Smooth muscle cell of the brain vasculature (primary cell): ENCODE measurements at places on chromosomes 3 and 15.

- peak; percentile 29 for DNase-seq
Observed at GRCh38 chr3:100710261-100710968, 1.1 kb downstream of the TFG start.

- DNase-seq = no peak
Observed at GRCh38 chr15:59369597-59369996, 3.1 kb downstream of the MYO1E start.

DNA sequence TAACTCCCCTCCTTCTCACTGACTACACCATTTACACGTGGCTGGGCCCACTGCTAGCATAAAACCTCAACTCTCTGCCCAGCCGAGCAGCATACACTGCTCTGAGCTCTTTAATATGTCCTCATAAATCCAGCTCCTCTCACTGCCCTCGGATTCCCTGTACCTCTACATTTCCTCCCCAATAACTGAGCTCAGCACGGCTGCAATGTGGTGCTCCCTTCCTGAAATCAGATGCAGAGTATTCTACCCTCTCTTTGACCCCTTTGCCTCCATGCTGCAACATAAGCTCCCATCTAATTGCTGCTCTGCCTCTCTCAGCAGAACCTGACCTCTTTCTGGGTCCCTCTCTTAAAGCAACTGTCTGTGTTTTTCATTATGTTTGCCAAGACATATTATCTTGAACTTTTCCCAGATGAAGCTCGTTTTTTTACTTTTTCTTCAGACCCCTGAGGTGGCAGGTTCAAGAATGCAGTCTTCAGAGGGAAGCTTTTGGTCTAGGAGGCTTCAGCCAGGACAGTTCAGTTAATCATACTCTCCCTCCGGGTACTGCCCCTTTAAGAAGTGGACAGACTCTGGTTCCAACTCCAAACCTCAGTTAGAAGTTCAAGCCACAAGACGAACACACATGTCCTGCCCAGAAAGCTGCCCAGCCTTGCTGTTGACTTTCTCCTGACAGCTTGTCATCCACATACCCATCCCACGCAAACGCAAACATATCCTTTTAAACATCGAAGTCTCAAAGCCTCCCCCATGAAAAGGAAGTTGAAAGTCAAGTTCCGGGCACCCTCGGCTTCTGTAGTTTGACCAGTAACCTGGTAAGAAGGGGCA, 81.1 kb upstream of the NEO1 start:
- no peak for DNase-seq

DNA sequence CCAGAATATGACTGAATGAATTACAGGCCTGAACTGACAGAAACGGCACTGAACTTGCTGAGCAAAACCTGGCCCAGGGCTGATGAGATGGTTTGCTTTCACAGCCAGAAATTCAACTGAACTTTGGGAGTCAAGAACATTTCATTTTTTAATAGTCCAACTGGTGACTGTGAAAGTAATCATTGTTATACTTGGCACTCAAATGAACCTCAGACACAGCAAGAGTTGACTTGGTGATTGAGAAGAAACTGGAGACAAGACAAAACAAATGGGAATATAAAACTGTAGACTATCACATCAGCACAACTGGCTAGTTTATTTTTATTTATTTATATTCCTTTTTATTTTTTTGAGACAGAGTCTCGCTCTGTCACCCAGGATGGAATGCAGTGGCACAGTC, 858.9 kb upstream of the CFAP20DC start:
- DNase-seq = no peak

DNA sequence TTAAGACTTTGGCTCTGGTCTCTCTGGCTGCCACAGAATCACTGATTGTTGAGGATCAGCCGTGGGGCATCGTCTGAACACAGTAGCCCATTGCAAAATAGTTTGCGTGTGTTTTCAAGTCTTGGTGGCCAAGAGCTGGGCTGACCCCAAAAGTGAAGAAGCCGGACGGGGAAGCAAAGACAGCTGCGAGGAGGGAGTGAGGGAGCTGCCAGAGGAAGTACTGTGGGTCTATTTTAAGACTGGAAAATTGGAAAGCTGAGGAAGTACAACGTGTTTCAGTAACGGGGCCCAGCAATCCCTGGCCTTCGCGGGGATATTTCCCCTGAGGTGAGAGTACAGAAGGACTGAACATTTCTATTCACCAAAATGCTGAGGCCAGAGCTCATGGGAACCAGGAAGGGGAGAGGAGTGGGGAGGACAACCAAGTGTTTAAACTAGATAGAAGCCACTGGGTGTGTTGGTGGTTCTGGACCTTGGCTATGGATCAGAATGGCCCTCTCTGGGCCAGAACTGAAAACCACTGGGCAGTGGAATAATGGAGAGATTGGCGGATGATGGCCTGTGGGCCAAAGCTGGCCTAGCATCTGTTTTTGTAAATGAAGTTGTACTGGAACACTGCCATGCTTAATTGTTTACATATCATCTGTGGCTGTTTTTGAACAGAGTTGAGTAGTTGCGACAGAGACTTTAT, 34.1 kb upstream of the LIMD1 start:
- no peak for DNase-seq

DNA sequence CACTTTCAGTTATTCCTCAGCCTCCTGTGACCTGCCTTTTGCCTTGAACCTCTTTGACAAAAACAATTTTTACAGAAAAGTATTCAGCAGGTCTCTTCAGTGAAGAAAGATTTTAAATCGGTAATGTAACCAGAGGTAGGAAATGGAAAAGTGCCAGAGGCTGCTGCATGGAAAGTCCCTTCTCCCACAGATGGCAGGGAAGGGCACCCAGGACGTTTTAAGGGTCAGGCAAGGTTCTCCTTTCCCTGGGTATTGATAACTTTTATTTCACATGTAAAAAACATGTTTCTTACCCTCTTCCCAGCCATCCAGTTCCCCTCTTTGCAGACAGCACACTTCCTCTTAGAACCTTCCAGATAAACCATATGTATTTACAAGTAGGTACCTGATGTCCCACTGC, 185.6 kb downstream of the OR4M2 start:
- DNase-seq = no peak

- no peak for DNase-seq
Observed at GRCh38 chr3:135157045-135157740, 362.1 kb downstream of the EPHB1 start.

DNA sequence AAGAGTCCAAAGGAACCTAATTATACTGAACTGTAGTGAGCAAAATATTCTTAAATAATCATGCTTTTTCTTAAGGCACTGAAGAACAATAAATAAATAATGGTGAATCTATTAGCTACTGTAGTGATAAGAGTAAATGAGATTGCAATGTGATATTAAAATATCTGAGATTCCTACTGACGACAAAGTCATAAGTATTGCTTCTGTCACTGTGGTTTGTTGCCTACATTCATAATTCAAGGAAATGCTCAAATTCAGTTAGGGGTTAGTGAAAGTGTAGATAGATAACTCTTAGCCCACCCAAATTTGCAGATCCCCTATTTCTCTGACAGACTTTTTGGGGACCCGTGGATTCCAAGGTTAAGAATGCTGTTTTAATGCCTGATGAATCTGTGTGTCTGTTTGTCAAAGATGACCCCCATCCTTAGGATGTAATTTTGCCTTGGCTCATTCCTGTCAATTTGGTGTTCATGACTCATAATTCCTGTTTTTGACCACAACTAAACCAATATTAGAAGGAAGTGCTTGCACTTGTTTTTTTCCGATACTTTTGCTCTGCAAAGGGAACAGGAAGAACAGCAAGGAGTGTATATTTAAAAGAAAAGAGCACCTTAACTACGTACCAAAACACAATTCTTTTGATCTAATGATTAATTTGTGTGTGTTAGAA, 86.7 kb downstream of the MAGI1 start:
- no peak for DNase-seq

GRCh38 chr3:24607281-24607680, 112.6 kb upstream of the THRB start:
- no peak for DNase-seq

GRCh38 chr3:87045473-87045872, 54.5 kb upstream of the VGLL3 start:
- no peak for DNase-seq

DNA sequence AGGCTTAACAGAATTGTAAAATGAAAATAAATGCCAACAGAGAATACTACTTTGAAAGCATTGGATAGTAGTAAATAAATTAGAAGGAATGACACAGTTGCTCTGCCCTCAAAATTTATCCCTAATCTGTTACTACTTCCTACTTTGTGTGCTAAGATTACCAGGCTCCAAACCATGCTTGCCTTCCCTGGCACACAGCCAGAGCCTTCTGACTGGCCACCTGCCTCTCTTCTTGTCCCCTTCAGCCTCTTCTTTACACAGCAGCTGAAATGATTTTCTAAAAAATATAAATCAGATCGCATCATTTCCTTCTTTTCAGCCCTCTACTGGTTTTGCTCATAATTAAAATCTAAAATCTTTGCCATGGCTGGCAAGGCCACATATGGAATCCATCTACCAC, 334.1 kb downstream of the FHIT start:
- no peak for DNase-seq

GRCh38 chr3:50167069-50167840, 12.1 kb downstream of the SEMA3F start:
- no peak for DNase-seq

DNA sequence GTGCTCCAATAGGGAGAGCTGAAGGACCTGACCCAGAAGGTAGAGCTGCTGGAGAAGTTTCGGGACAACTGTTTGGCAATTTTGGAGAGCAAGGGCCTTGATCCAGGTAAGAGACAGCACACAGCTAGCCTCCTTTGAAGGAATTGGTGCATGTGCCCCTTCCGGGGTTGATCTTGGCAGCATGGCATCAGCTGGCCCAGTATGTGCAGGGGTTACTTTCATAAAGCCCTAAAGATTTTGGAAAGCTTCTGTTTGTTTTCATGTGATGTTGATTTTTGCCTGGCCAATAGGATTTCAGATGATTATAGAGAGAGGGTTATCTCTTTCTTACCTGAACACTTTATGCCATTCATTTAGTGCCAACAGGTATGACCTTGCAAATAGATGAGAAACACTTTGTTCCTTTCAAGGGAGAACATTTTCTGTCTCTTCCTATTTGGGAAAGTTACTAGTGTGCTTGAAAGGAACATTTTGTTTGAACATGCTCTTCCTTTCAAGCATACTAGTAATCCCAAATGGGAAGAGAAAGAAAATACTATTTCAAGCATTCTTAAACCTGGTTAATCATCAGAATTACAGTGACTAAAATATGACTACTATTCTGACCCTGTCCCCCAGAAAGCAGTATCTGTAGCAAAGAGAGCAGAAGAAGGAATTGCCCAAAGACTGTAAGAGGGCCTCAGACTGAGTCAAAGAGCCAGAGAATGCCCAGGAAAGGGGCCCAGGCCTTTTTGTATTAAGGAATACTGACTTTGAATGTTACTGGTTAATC, 7.5 kb downstream of the KNSTRN start:
- no peak for DNase-seq

GRCh38 chr15:58761010-58761388, 10.1 kb upstream of the MINDY2 start:
- DNase-seq = no peak

- DNase-seq = no peak
Observed at GRCh38 chr15:67505675-67506572, 15.0 kb upstream of the C15orf61 start.

- no peak for DNase-seq
Observed at GRCh38 chr15:77036537-77037387, 34.1 kb downstream of the TSPAN3 start.

- no peak for DNase-seq
Observed at GRCh38 chr15:78617076-78617475, 3.7 kb downstream of the CHRNA3 start.

GRCh38 chr3:99434190-99434589, 204.2 kb upstream of the COL8A1 start:
- DNase-seq = no peak

GRCh38 chr3:13460341-13460736, 19.8 kb upstream of the HDAC11 start:
- no peak for DNase-seq

DNA sequence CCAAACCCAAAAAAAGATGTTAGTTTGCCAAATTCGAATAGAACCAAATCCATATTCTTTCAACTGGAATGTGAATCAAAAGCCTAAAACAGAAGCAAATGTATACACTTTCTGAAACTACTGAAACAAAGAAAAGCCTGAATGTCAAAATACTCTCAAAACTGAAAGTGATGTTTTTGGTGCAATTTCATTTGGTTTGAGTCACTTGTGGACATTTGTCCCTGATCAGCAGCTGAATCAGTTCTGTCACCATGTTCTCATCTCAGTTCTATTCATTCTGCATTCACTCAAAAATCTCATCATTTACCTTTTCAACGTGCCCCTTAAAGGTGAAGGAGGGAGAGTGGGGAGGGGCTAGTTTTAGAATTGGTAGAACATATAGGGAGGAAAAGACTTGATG, 266.8 kb downstream of the ABHD5 start:
- DNase-seq = no peak

GRCh38 chr3:66000506-66000905, 38.2 kb downstream of the MAGI1 start:
- DNase-seq = no peak

DNA sequence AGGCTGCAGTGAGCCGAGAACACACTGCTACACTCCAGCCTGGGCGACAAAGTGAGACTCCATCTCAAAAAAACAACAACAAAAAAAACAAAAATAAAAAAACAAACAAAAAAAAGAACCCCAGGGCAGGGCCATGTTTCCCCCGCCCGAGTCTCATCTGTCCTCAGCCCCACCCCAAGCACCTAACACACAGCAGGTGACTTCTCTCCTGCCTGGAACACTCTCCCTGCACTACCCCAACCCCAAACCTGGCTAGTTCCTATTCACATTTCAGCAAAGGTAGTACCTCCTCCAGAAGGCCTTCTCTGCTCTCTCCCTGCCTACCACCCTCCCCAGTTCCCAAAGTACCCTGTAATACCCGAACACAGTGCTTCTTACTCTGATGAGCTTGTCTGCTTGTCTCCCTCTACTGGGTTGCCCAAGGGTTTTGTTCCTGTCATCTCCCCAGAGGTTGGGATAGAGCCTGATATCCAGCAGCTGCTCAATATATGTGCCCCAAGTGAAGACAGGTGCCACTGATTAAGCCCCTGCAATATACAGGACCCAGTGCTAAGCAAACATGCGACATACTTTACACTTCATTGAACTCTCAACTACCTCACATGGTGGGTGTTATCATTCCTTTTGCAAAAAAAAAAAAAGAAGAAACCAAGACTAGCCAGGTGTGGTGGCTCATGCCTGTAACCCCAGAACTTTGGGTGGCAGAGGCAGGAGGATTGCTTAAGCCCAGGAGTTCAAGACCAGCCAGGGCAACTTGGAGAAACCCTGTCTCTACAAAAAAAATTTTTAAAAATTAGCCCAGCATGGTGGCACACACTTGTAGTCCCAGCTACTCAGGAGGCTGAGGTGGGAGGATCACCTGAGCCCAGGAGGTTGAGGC, 103.6 kb downstream of the DAPK2 start:
- no peak for DNase-seq

GRCh38 chr3:190183121-190183520, 62.4 kb upstream of the P3H2 start:
- DNase-seq = peak; percentile 75

- no peak for DNase-seq
Observed at GRCh38 chr3:175512700-175513099, 653.6 kb downstream of the NAALADL2 start.

- no peak for DNase-seq
Observed at GRCh38 chr3:189404024-189404423, 227.2 kb upstream of the TP63 start.
